ENCODE measurements at places on chromosomes 12 and 14.

GRCh38 chr14:64508215-64508776, 3.7 kb downstream of the ZBTB1 start:
- no peak for DNase-seq

GRCh38 chr12:49232940-49233841, 31.7 kb upstream of the TUBA1C start:
- DNase-seq = peak; percentile 66

GRCh38 chr12:125954362-125954761, 889.1 kb downstream of the AACS start:
- DNase-seq = no peak

DNA sequence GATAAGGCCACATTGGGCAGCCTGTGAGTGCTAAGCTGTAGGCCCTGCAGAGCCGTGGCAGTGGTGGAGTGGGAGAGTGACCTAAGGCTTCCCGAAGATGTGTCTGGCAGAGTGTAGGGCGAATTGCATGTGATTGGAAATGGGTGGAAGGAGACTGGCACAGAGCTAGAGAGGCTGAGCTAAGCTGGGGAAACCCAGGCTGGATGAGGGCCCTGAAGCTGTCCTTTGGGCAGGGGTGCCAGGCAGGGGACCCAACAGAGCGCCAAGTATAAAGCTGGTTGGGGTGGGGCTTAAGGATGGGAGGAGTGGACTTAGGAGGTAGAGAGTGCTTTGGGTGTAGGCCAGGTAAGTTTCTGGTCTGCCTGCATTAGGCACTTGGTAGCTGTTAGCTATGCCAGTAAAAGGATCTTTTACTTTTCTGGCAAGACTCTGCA, 47.9 kb downstream of the WDR20 start:
- DNase-seq = no peak

GRCh38 chr12:116323406-116324386, 46.2 kb upstream of the MED13L start:
- no peak for DNase-seq

GRCh38 chr12:99121546-99121945, 476.5 kb downstream of the APAF1 start:
- no peak for DNase-seq

GRCh38 chr12:131829356-131829747, 1.2 kb downstream of the MMP17 start:
- DNase-seq = no peak

DNA sequence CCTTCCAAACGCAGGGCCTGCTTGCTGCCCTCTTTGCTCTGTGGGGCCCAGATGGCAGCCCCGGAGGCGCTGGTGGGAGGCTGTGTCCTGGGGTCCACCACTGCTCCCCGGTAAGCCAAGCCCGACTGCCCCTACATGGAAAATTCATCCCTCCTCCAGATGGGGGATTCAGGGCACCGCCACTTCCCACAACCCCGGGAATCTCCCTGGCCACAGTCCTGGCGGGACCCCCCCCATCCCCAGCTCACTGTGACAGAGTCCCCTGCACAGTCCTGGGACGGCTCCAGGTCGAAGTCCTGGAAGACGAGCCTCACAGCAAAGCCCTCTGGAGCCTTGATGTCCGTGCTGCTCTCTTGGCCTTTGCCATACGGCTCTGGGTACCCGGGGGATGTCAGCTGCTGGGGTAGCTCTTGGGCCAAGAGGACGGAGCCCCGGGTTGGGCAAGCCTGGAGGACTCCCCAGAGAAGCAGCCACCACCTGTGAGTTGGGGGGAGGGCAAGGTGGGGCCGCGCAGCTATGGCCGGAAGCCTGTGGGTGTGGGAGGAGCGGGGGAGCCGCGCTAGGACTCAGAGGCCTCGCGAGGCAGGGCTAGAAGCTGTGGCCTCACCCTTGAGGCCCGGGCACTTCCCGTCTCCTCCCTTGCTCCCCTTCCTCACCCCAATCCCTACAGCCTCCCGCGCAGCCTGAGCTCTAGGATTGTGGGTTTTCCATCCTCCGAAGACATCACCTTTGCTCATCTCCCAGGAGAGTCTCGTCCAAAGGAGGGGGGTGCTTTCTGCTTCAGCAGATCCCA, 815 bp downstream of the C1RL start:
- no peak for DNase-seq

- DNase-seq = no peak
These were observed 39.2 kb upstream of the PLXNC1 start for GRCh38 chr12:94109160-94109559.

DNA sequence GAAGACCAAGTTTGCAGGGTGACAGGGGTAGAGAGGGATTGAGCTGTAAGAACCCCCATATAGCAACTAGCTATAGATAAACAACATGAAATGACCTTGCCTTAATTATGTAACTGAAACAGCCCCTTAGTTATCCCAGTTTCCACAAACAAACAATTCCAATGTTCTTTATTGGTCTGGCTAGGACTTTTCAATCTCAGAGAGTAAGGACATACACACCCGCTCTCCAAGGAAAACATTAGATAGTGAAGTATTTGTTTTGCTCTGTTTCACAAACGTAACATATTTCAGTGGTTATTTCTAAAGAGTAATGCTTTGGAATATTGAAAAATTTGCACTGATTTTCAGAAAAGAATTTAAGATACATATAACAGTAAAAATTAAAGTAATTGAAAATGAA, 51.6 kb upstream of the GTF2A1 start:
- no peak for DNase-seq

DNA sequence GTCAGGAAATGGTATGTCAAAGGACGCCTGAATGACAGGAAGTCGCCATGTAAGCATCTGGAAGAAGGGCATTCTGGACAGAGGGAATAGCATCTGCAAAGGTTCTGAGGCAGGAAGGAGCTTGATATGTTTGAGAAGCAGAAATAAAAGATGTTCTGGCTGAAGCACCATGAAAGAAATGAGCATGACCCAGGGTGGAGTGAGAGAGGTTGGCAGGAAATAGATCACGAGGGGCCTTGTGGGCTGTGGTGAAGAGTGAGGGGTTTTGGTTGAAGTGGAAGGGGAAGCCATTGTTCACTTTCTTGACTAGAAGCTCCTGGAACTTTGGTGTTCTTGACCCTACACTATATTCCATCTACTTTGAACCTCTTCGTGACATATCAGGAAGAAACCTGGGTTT, 99.4 kb upstream of the PARP11 start:
- DNase-seq = no peak

GRCh38 chr14:55702511-55702910, 122.5 kb downstream of the KTN1 start:
- DNase-seq = no peak

GRCh38 chr14:84442521-84442920, 1087.4 kb upstream of the FLRT2 start:
- DNase-seq = no peak

- DNase-seq = no peak
These were observed 17.1 kb upstream of the CYP46A1 start for GRCh38 chr14:99667045-99667444.

DNA sequence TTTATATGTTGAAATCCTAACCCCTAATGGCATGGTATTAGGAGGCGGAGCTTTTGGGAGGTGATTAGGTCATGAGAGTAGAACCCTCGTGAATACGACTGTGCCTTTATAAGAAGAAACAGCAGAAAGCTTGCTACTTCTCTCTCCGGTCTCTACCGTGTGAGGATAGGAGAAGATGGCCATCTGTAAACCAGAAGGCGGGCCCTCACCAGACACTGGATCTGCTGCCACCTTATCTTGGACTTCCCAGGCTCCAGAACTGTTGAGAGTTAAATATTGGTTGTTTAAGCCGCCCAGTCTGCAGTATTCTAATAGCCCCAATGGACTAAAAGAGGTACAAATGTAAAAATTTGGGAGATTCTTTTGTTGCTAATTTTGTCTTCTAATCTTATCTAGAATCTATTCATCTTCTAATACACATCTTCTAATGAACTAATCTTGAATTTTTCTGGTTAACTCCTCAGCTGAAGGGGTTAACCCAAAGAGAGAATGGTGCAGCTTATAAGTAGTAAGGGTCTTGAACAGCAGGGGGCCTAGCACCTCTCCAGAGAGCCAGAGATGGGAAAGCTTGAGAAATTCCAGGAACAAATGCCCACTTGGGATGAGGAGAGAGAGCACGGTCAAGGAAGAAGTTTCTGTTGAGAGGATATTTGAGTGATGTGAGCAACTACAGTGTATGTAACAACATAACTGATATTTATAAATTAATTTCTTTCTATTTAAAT, 264.0 kb upstream of the GRIP1 start:
- no peak for DNase-seq

DNA sequence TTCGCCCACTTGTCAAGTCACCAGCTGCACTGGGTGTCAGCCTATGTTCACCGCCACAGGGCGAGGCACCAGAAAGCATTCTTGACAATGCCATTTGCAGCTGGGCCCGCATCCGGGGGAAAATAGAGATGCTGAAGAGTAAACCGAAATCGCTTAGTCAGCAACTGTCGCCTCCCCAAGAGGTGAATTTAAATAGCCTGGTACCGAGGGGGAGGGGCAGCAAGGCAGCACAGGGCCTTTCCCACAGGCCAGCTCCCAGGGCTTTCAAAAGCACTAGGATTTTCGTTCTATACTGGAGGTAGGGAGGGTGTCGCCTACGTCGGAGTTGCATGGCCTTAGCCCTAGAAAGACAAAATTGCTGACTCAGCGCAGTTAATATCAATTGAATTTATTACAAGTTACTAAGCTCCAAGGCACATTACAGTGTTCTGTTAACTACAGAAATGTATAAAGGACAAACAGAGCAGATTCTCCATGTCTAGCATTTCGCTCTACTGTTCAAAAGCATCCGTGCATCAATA, 4.3 kb downstream of the IRF2BPL start:
- DNase-seq = no peak

- DNase-seq = peak; percentile 60
These were observed 1.1 kb downstream of the SYNE2 start for GRCh38 chr14:63853831-63854293.

- no peak for DNase-seq
These were observed 104.6 kb downstream of the SAMD4A start for GRCh38 chr14:54671537-54671936.

- no peak for DNase-seq
These were observed 74.0 kb downstream of the PCNX1 start for GRCh38 chr14:70981000-70981952.

GRCh38 chr12:124740691-124741137, 123.0 kb downstream of the SCARB1 start:
- no peak for DNase-seq

DNA sequence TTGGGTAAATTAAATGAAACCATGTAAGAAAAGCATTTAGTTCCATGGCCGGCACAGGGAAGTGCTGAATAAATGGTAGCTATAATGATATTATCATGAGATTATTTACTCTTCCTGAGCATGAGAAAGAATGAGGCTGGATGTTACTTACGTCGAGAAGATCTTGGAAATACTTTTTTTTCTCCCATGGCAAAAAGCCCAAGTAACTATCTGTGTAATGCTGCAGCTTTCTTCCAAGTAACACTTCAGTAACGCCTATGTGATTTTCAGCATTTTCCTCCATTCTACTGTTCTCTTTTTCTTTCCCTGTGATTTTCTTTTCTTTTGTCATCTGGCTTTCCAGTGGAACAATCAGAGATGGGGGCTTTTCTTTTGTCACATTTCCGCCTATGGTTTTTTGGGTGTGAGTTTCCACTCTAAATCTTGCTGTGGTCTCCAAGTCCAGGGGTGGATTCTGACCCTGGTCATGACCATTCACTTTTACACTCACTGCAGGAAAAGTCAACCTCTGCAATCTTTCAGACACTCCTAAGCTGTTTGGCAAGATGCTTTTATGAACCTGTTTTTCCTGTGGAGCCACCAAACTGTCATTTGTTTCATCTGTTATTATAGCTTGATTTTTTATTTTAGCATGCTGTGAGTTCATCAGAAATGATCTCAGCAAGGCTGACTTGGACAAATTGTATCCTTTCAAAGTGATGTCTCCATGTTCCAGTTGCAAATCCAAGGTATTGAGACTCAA, 25.0 kb upstream of the SYCP3 start:
- no peak for DNase-seq
